Heart left ventricle (tissue), 16 donors: ENCODE measurements at places on chromosomes 3 and 15. TPM values are rescaled to one million over a fixed set of nuclear protein-coding genes. Genes with fewer than 3 reads are reported as not detected.

DNA sequence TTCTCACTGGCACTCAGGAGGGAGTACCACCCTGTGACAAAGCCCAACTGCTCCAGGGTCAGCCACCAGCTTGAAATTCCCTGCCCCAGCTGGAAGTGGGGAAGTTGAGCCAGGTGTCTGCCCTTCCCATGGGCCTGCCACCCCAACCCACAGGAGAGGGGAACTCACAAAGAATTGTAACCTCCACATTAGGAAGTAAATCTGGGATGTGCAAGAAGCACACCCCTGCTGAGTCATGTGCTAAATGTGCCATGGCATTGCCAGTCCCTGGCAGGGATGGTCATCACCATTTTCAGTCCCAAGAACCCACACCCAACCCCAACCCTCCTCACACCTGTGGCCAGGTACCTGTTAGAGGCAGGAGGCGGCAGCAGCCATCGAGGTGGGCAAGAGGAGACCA lies 165.2 kb upstream of the THBS1 start:
- no peak for DNase-seq

Gene PLA2G4B
- total RNA-seq: 0.60 TPM

DNA sequence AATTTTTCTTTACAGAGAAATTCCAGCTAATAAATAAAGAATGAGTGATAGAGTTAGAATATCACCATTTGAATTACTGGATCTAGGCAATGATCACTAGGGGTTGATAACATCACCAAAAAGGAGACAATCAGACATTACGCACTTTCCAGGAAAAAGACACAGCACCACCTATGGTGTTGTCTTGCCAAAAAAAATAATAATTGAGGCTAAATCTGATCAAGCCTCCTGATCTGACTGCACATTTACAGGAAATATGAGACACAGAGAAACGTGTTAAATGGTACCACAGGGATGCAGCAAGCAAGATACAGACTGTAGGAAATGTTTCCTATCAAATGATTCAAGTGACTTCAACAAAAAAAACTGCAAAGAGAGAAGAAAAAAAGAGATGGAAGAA lies 92.8 kb downstream of the EOMES start:
- DNase-seq: no peak

DNA sequence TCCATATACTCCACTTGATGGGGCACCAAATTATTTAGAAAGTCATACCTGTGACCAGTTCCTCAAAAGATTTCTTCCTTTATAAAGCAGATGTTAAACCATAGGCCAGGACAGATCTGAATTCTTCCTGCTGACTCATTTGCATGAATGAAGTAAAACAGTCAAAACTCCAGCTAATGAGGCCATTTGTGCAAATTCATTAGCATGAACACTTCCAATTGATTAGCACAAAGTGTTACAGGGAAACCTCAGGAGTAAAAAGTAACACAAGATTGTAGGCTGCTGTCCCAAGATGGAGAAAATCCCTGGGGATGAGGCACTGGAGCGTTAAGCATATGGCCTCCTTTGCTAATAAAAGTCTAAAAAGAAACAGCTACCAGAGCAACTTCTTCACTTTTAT lies 149.8 kb downstream of the ZNF385D start:
- no peak for DNase-seq

Gene SUSD5
- 1.7 TPM for total RNA-seq

DNA sequence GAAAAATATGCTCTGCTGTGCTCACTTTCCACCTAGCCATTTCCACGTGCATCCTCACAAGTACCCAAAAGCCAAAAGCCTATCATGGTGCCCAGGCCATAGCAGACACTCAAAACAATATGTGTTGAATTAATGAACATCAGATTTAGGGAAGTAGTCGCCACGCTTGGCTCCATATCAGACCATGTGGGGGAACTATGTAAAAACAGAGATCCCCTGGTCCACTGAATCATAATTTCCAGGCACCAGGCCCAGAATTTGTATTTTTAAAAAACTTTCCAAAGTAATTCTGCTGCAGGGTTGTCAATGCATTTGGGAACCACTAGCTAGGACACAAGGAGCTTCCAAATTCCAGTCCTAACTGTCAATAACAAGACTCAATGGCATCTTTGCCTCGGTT lies 77.3 kb downstream of the CNTN3 start:
- peak; percentile 38 for DNase-seq

Gene TLR9
- total RNA-seq: 0.12 TPM

- no peak for DNase-seq
These were observed 15.9 kb upstream of the GPR156 start for GRCh38 chr3:120300971-120301370.

DNA sequence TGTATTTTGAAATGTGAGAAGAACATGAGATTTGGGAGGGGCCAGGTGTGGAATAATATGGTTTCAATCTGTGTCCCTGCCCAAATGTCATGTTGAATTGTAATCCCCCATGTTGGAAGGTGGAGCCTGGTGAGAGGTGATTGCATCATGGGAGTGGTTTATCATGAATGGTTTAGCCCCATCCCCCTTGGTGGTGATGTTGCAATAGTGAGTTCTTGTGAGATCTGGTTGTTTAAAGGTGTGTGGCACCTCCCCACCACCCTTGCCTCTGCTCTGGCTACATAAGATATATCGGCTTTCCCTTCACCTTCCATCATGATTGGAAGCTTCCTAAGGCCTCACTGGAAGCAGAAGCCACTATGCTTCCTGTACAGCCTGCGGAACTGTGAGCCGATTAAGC lies 23.9 kb upstream of the TMEM108 start:
- DNase-seq: no peak

GRCh38 chr3:49906073-49906743 lies 2.5 kb upstream of the MST1R start:
- DNase-seq: no peak

GRCh38 chr15:45121706-45122417 lies 7.7 kb downstream of the DUOXA2 start:
- DNase-seq: no peak

DNA sequence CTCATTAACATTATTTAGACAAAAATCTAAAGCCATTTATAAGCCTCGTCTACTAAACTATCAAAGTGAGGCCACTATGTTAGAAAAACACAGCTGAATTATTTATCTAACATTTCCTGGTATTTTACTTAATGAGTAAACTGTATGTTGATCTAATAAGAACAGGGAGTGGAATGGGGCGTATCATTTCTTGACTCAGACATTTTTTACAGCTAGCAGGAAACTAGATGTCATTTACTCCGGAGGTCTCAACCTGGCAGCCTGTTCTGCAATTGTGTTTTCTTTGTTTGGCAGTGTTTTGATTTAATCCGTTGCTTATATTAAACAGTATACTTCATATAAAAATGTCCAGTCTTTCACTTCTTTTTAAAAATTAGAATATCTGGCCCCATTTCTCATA lies 79.1 kb upstream of the ABI3BP start:
- DNase-seq: no peak

Gene CATSPER2
- total RNA-seq: 3.9 TPM

GRCh38 chr3:35644451-35644850 lies 5.1 kb downstream of the ARPP21 start:
- no peak for DNase-seq

DNA sequence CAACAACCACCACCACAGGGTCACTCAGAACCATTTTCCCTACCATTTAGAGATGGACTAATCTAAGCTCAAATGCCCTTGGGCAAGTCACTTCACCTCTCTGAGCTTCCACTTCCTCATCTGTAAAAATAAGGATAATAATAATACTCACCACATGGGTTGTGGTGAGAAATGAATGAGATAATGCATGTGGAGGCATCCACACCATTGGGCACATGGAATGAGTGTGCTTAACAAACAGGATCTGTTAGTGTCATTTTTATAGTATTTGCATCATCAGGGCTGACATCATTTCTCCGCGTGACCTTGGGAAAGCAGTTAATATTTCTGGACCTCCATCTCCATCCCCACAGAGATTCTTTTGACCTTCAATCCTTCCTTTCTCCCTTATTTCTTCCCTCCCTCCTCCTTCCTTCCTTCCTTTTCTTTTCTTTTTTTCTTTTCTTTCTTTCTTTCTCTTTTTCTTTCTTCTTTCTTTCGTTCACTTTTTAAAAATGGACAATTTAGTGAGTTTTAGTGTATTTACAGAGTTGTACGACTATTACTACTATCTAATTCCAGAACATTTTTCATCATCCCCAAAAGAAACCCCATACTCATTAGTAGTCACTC lies 7.7 kb upstream of the RFT1 start:
- no peak for DNase-seq

DNA sequence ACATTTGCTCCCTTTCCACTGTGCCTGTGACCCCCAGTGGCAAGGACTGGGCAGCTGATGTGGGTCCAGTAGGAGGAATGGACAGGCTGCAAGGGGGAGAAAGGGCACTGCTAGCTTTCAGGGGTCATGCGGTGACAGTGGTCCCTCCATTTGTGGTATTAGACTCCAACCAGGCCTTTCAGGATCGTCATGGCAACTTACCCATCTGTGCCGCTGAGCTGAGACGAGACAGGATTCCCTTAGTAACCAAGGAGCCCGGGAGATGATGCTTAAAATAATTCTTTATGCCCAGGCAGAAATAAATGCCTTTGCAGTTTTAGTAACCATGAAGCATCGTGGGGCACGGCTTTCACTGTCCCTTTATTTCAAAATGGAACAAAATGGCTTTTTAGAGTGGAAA lies 15.9 kb upstream of the MRPL3 start:
- DNase-seq: no peak

GRCh38 chr3:131922356-131922755 lies 112.5 kb downstream of the CPNE4 start:
- DNase-seq: no peak

GRCh38 chr3:123409443-123410148 lies 39.3 kb downstream of the ADCY5 start:
- no peak for DNase-seq

DNA sequence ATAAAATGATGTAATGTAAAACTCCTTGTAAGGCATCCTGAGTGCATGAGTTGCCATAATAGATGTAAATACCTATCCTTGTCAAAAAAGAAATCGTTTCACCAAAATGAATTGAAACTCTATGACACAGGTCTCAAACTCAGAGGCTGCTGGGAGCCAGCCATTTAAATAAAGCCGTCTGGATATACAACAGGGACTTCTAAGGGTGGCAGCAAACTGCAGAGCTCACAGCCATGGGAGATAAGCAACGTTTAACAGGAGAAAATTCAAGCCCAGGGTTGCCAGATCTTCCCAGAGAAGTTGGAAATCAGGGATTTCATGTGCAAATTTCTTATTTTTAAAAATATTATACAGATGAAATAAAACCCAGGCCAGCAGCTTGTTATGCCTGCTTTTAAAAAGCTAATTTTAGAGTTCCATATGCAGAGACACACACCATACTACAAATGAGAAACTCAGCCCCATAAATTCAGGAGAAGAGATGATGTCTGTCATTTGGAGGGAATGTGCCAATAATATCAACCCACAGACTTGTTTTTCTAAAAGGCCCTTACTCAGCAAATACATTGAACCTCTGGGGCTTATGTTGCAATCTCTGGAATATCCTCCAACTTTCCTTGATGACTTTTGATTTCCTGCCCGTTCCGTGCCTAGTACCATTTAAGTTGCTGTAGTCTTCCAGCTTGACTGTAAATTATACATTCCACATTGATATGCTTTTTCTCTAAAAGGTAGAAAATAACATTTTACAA lies 75.6 kb downstream of the AQP9 start:
- DNase-seq: no peak

- peak; percentile 81 for DNase-seq
These were observed 135.7 kb upstream of the IL12A start for GRCh38 chr3:159852821-159853505.

Gene NPTN
- total RNA-seq: 197 TPM

Gene PRR20G
- not detected for total RNA-seq

GRCh38 chr3:134430174-134430573 lies 55.6 kb downstream of the ANAPC13 start:
- DNase-seq: no peak

- peak; percentile 39 for DNase-seq
These were observed 994 bp downstream of the MESP1 start for GRCh38 chr15:89749951-89750559.

GRCh38 chr3:168858327-168858726 lies 762.6 kb upstream of the GOLIM4 start:
- no peak for DNase-seq

Gene TUSC7
- total RNA-seq: not detected

- DNase-seq: no peak
These were observed 19.5 kb downstream of the RYK start for GRCh38 chr3:134231131-134231530.

GRCh38 chr3:123547881-123548519 lies 36.9 kb downstream of the HACD2 start:
- peak; percentile 27 for DNase-seq

GRCh38 chr3:177590826-177591225 lies 393.5 kb upstream of the TBL1XR1 start:
- no peak for DNase-seq

- no peak for DNase-seq
These were observed 1044.5 kb downstream of the NTRK3 start for GRCh38 chr15:87212041-87212440.

GRCh38 chr3:177234121-177234520 lies 36.8 kb upstream of the TBL1XR1 start:
- no peak for DNase-seq

GRCh38 chr15:69686626-69687025 lies 234.0 kb downstream of the RPLP1 start:
- DNase-seq: no peak

Gene GPR27
- total RNA-seq: 2.8 TPM

DNA sequence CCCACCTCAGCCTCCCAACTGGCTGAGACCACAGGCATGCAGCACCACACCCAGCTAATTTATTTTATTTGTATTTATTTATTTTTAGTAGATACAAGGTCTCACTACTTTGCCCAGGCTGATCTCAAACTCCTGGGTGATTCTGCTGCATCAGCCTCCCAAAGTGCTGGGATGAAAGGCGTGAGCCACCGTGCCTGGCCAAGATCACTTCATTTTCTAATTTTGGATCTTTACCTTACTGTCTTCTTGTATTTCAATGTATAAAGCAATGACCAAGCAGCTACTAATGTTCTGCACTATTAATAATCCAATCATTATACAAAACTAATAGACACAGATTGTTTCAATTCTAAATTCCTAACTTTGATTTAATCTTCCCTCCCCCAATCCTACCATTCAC lies 56.2 kb downstream of the LRRFIP2 start:
- no peak for DNase-seq

Gene JMJD7
- total RNA-seq: 10.0 TPM

DNA sequence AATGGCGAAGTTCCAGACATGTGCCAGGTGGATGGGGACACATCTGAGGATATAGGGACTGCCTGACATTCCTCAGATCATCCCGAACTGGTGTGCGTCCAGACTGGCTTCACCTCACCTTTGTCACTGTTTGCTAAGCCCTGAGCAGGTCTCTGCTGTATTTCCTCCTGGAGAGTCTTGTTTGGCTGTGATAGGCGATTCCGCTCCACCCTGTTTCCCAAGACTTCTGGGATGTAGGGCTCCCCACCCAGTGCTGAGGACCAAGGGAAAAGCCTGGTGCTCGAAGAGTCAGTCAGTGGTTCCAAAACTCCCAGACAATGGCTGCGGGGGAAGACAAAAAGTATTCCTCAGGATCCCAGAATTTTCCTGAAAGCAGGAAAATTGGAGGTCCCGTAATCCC lies 11.1 kb upstream of the FURIN start:
- DNase-seq: no peak

Gene FURIN
- 39.7 TPM for total RNA-seq

GRCh38 chr3:137008131-137008530 lies 50.3 kb downstream of the IL20RB start:
- no peak for DNase-seq
